ENCODE measurements at places on chromosomes 13 and 19.

DNA sequence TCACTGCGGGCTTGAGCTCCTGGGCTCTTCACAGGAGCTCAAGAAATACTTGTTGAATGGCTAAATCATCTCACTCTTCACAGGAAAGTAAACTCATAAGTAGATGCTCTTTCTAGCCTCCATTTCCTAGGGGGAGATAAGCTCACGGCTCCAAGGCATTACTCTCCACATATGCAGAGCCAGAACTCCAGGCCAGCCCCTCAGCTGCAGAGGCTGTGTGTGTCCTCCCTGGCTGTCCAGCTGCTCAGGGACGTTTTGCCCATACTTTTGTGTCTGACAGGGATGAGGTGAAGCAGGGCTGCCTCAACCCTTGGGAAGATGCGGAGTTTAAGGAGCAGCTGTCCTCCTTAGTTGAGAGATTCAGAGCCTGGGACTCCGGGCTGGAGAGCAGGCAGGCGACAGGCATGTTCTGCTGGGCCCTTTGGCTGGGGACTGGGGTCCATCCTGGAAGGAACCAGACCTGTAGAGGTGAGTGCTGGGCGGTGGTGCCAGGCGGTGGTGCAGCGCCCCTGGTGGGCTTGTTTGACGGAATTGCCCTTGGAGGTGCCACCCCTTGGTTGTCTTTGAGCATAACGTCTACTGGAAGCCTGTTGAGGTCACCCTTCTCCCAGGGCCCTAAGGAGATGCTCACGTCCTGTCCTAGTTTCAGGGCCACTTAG, 20.5 kb upstream of the SLC15A1 start:
- no peak for DNase-seq

DNA sequence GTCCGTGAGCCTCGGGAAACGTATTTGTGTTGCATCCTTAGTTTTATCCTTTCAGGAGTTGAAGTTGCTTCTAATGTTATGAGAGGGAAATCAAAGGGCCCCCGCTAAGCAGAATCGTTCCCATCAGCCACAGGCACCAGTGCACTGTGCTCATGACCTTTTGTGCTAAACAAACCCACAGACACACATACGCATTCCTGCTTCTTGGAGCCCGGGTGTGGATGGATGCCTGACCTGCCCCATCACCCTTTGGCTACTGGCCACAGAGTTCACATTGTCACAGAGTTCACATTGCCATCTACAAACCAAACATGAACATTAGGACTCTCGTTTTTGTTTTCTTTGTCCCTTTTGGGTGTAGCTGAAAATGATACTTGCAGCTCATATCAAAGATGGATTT, 47.2 kb downstream of the CHST8 start:
- no peak for DNase-seq

GRCh38 chr19:11373885-11374432, 507 bp upstream of the SWSAP1 start:
- no peak for DNase-seq

- DNase-seq = no peak
These were observed 34.2 kb downstream of the KCTD12 start for GRCh38 chr13:76851961-76852360.

DNA sequence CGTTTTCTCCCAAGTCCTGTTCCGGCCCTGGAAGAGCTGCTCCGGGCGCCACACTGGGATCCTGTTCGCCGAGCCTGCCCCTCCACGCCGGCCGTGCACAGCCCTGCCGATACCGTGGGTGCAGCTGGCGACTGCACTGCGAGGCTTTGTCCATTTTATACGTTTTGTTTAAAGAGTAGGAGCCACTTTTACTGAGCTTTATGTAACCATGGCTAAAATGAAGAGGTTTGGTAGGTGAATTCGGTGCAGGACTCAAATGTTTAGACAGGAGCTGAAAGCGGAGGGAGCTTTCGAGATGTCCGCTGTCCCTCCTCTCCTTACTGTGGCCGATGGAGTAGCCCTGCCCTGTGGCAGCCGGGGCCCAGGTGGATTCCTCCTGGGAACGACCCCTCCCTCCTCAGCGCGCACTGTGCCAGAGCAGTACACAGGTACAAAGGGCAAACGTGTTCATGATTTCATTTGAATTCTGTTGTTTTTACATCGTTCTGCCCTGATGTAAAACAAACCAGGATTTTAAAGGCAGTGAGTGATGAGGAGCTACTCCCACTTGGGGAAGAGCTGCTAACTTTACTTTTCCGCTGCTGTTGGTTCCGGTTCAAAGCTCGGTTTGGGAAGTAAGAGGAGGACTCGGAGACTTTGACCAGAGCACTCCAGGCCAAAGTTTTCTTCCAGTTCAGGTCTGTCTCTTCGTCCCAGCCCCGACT, 1.7 kb downstream of the COL4A2 start:
- no peak for DNase-seq

DNA sequence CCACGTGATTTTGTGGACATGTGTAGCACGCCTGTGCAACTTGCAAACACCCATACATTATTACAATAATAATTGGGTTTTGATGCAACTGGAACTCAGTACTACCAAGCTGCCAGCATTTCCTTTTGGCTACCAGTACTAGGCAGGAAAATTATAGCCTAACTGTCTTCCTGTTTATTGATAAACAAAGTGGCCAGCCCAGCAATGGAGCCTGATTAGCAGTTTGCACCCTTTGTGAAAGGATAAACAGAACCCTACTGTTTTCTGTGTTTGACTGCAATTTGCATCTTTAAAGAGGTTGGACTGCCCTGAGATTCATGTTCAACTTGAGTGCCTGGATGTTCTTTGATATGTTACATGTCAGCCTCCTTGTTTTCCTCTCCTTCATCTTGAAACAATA, 173.9 kb downstream of the ZIC5 start:
- DNase-seq = no peak

DNA sequence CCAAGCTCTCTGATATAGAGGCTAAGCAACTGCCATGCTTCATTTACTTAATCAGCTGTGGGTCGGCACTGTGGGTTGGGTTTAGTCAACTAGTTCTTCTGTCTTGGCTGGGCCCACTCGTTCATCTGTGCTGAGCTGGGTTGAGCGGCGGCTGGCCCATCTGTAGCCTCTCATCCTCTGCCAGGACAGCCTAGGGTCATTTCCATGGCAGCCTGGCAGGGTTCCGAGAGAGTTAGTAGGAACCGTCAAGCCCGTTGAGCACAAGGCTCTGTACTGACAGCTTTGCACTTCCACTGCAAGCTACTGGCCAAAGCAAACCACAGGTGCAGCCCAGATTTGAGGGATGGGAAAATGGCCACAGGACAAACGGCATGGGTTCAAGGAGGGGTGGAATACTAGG, 6.6 kb upstream of the ZNF835 start:
- DNase-seq = no peak

GRCh38 chr19:49869009-49869483, 1.7 kb upstream of the PNKP start:
- no peak for DNase-seq

DNA sequence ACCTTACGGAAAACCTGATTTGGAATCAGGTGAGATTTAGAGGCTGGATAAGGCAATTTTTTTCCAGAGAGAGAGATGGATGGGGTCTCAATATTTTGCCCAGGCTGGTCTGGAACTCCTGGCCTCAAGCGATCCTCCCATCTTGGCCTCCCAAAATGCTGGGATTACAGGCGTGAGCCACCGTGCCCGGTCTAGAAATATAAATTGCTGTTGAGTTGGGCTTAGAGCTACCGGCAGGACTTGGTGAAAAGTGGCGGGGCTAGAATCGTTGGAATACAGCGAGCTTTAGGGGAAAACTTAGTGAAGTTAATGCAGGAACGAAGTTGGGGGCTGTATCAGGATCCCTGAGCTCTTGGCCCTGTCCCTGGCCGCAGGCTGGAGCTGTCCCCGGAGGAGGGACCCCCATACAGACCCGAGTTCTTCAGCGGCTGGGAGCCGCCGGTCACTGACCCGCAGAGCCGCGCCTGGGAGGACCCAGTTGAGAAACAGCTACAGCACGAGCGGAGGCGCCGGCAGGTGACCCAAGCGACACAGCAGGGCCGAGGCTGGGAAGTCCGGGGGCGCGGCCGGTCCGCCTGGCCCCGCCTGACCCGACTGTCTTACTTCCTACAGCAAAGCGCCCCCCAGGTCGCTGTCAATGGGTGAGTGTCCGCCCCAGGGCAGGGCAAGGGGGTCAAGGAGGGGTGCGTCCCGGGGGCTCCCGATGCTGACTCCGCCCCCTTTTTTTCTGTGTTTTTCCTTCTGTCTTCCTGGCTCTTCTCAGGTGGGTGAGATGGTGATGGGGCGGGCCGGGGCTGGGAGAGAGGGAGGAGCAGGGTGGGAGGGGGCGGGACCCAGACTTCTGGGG, 7.6 kb downstream of the EPS8L1 start:
- no peak for DNase-seq

DNA sequence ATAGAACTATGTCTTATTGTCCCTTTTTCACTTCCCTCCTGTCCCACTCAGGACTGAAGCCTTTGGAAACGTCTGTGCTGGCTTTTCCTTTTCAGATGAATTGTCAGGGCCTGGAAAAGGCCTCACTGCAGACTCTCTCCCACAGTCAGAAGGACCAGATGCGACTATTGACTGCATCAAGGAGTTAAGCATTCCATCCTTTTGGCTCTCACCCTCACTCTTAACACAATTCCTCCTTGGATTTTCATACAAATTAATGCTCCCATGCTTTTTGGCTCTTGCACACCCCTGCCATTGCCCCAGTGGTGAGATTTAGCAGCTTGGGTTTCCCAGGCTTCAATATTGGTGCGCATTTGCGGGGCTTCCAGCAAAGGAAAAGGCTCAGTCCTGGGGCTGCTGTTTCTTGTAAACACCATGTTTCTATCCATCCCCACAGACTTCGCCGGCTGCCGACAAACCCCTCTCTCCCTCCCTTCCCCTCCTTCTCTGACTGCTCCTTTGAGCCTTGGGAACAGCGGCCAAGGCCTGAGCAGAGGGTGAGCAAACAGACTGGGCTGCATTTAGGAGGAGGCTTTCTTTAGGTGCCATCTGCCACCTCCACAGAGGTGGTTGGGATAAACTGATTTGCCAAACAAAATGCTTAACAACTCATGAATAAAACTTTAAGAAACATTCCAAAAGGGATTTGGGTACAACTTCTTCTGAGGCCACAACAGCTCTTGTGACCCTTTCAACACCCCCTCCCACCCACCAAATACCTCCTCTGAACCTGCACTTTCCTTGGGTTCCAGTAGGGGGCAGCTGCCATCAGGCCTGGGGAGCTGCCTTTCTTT, 48.6 kb upstream of the PCDH8 start:
- no peak for DNase-seq

- no peak for DNase-seq
These were observed 4.8 kb upstream of the NFIC start for GRCh38 chr19:3361384-3362216.

GRCh38 chr19:4279530-4280422, 710 bp downstream of the SHD start:
- DNase-seq = no peak

GRCh38 chr13:87666831-87667230, 4.3 kb upstream of the SLITRK5 start:
- no peak for DNase-seq

GRCh38 chr19:45607071-45608029, 5.3 kb upstream of the GPR4 start:
- peak; percentile 72 for DNase-seq

- no peak for DNase-seq
These were observed 155.5 kb downstream of the FGF9 start for GRCh38 chr13:21826214-21827015.

- DNase-seq = no peak
These were observed 184.7 kb downstream of the PCCA start for GRCh38 chr13:100273552-100273951.

GRCh38 chr13:26864576-26864975, 104.0 kb upstream of the GPR12 start:
- DNase-seq = no peak

DNA sequence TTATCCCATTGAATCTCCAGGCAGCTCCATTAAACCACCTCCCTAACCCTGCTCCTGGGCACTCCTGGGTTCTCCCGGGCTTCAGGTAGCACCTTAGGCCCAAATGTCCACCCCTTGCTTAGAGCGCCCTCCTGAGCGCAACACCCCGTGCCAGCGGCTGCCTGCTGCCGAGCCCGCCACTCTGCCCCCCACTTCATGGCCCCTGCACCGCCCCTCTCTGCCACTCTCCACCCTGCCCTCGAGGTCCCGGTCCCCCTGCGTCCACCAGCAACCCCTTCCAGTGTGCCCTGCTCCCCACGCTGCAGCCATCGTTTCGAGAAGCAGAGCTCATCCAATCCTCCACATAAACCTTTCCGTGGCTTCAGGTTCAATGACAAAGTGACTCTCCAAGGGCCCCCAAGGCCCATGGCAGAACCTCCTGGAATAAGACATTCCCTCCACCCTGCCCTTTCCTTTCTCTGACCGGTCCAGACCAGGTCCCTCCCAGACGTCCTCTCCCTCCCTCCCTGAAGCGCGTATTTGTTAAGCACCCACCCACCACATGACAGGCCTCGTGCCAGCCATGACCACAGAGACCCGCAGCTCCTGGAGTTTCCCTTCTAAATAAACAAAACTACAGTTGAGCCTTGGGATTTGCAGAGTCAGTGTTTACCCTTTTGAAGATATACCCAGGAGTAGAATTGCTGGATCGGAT, 66.6 kb downstream of the ARHGEF18 start:
- DNase-seq = peak; percentile 29

DNA sequence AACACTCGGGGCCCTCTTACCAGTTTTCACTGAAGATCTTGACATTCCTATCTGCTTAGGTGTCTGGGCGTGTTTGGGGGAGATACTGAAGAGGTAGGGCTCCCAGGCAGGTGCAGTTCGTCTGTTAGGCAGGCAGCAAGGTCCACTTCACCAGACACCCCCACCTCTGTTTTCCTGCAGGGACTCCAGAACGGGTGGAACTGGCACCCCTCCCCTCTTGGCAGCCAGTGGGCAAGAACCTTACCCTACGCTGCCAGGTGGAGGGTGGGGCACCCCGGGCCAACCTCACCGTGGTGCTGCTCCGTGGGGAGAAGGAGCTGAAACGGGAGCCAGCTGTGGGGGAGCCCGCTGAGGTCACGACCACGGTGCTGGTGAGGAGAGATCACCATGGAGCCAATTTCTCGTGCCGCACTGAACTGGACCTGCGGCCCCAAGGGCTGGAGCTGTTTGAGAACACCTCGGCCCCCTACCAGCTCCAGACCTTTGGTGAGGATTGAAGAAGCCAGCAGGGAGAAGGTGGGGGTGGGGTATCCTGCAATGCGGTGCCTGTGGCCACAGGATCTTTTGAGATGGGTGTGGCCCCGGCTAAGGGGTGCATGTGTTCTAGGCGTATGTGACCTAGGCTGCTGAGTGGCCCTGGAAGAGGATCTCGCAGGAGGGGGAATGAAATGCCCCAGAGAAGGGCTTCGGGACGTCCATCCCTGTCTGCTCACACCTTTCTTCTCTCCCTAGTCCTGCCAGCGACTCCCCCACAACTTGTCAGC, 3.3 kb upstream of the ICAM4 start:
- DNase-seq = no peak

DNA sequence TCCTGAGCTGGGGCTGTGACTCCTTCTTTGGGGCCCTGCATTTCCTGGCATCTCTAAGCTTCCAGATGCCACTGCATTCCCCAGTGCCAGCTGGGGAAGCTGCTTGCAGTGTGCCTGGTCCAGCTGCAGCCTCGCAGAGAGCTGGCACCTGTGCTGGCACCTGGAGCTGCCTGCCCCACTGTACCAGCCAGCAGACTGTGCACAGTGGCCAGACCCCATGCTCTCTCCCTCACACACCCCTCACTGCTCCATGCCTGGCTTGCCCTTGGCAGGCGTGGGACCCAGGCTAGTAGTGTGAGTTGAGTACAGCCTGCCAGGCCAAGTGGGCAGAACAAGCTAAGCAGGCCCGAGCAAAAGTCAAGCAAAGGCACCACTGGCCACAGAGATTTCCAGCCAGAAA, 327.5 kb downstream of the NDFIP2 start:
- no peak for DNase-seq
